ENCODE measurements at places on chromosomes 7 and 10. TPM values are rescaled to one million over a fixed set of nuclear protein-coding genes. Genes with fewer than 3 reads are reported as not detected.

GRCh38 chr10:44089671-44090070 is 295.2 kb downstream of the CXCL12 start:
- DNase-seq: no peak

DNA sequence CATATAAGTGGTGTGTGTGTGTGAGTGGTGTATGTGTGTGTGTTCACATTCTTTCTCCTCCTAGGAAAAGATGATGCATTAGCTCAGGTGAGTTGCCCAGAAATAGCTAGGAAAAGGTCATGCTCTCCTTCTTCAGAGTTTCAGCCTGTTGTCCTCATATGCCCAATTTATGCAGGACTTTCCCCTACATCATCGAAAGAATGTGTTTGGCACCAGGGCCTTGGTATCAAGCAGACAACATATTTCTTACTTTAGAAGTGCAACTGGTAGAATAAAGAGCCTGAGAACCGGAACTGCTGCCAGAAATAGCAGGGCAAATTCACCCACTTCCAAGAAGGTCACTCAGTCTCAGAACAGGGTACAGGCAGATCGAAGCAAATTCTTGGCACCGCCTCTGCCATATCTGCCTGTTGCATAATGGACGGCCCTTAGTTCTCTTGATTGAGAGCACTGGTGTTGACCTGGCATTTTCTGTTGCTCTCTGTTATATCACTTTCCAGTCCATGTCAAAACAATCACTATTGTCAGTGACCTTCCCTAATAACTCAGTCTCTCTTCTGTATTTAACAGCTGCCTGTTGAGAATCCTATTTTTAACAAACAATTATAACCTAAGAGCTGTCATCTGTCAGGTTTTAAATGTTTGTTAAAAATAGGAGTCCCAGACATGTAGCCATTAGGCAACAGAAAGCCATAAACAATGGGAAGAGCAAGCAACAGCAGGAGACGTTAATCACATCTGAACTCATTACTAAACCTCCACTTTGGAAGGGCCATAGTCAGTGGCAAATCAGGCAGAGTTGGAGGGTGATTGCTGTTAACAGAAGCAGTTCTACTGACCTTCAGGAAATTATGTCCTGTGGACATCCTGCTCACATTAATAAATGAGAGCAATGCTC is 20.7 kb downstream of the ADRB1 start:
- DNase-seq: peak; percentile 66

The LZTS2 gene
- total RNA-seq: 35.6 TPM

The PARD3 gene
- 29.6 TPM for total RNA-seq

DNA sequence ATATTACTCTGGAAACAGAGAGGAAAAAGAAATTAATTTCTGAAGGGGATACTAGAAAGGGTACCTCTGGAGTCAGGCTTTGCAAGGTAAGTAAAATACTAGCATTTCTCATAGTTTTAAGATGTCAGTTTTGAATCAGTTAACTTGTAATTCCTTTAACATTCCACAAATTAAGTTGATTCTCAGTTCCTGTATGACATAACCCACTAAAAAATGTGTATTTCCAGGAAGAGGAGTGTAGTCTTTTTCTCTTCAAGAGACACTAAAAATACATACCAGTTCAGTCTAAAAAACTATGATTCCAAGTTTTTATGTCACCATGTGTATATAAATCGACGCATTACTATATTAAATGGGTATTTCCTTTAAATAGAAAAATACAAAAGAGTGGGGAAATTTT is 113.2 kb downstream of the CDK6 start:
- DNase-seq: no peak

GRCh38 chr10:77156406-77156879 is 481.2 kb downstream of the KCNMA1 start:
- no peak for DNase-seq
